ENCODE measurements at places on chromosomes 5 and 9.

DNA sequence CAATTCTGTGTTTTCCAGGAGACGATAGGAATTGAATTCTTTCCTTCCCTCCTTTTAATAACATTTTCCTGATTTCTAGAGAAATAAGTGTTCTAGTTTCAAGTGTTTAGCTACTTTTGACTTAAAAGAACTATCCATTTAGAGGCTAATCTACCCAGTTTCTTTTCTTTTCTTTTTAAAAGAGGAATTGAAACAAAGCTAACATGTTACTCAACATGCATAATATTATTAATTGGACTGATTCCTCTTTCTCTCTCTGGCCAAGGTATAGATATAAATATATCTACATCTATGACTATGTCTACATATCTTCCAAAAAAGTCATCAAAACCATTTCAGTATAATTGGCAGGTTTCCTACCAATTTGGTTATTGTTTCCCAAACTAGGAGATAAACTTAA lies 309.8 kb downstream of the TRPM3 start:
- no peak for DNase-seq

DNA sequence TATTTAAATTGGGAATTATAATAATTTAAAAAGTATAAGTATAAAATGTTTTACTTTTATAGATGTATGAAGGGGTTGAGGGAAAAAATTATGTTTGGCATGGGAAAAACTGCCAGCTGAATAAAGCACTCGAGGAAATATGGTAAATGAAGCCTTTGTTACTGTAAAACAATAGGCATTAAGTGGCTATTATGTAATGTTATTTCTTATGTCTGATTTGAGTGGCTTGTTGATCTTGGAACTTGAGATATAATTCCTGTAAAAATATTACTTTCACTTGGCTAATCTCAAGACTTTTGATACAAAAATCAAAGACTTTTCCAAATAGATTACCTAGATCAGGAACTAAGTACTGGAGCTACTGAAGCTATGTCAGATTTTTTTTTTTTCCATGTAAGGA lies 182.9 kb downstream of the CD180 start:
- no peak for DNase-seq

DNA sequence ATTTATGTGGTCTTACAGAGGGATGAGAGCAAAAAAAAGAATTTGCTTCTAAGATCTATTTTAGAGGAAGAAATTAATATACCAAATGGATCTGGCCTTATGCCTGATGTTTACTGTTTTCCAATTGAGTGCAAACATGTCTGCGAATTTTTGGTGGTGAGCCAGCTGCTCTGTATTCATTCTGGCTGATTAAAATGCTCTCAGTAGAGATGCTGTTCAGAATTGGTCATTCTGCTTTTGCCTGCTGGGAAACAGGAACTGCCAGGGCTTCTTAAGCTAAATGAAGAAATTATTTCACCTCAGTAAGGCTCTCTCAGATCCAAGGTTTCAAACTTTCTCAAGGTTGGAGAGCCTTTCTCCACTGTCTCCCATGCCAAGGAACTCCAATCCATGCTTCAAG lies 132.0 kb upstream of the SV2C start:
- no peak for DNase-seq

GRCh38 chr5:173890195-173890991 lies 2.2 kb downstream of the CPEB4 start:
- DNase-seq = no peak

- no peak for DNase-seq
Measured at GRCh38 chr5:149616727-149617285, 35.5 kb downstream of the ARHGEF37 start.

- DNase-seq = no peak
Measured at GRCh38 chr9:132555528-132555927, 26.9 kb upstream of the BARHL1 start.

DNA sequence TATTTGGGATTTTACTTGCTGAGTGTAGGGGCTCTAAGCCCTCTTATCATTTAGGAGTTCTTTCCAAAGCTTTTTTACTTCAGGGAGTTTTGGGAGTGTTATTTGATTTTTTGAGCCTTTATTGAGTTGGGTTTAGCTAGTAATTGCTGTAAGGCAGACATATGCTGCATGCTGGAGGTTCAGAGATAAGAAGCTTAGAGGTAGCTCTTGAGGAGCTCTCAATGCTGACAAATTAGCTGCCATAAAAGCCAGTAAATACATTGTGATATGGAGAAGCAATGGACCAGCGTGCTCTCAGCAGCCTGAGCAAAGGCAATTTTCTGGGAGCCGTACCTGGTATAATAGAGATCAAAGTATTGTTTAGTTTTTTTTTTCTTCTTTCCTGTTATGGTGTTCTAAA lies 11.6 kb downstream of the ARHGEF28 start:
- no peak for DNase-seq

- no peak for DNase-seq
Measured at GRCh38 chr9:135334953-135335460, 144.6 kb upstream of the PPP1R26 start.

DNA sequence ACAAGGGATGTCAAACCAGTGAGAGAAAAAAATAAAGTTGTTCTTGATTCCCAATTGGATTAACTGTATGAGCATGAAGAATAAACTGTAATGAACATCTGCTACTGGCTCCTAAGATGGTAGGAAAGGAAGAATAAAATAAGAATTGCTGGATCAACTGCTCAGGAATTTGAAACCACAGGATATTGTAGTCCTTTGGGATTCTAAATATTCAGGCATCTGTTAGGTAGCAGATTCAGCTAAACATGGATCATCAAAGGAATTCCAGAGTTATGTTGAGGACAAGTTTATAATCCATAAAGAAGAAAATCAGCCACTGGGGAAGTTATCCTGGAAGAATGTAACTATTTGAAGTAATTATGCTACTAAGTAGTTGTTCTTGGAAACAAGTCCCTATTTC lies 65.8 kb downstream of the ISL1 start:
- no peak for DNase-seq

- no peak for DNase-seq
Measured at GRCh38 chr5:123528878-123529277, 16.9 kb downstream of the CSNK1G3 start.

- no peak for DNase-seq
Measured at GRCh38 chr5:74404574-74405508, 235.7 kb downstream of the ENC1 start.

DNA sequence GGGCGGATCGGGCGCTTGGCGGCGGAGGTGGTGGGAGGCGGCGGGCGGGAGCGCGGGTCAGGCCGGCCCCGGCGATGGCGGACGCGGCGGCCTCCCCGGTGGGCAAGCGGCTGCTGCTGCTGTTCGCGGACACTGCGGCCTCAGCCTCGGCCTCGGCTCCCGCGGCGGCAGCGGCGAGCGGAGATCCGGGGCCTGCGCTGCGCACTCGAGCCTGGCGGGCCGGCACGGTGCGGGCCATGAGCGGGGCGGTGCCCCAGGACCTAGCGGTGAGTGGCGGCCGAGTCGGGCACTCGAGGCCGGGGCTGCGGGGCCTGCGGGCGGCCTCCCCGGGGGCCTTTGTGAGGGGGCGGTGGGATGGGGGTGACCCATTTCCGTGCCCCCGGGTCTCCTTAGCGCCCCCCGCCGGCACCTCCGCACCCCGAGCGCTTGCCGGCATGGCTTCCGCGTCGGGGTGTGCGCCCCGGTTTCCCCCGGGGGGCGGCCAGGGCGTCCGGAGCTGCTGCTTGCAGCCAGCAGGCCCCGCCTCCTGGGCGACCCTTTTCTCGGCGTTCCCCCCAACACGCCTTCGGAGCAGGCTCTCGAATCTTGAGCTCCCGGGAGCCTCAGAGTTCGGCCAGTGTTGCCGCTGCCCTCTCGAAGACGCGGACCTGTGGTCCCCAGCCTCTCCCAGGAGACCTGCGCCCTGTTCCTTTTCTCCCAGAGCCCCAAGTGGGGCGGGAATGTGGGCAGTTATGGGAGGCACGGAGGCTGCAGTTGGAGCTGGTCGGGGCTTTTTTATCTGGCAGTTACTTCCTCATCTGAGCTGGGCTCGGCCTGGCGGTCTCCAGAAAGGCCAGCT lies 456 bp downstream of the KDM3B start:
- peak; percentile 68 for DNase-seq

GRCh38 chr5:93731987-93732386 lies 9.4 kb downstream of the POU5F2 start:
- DNase-seq = no peak

GRCh38 chr5:148904440-148904839 lies 78.0 kb downstream of the ADRB2 start:
- DNase-seq = no peak

DNA sequence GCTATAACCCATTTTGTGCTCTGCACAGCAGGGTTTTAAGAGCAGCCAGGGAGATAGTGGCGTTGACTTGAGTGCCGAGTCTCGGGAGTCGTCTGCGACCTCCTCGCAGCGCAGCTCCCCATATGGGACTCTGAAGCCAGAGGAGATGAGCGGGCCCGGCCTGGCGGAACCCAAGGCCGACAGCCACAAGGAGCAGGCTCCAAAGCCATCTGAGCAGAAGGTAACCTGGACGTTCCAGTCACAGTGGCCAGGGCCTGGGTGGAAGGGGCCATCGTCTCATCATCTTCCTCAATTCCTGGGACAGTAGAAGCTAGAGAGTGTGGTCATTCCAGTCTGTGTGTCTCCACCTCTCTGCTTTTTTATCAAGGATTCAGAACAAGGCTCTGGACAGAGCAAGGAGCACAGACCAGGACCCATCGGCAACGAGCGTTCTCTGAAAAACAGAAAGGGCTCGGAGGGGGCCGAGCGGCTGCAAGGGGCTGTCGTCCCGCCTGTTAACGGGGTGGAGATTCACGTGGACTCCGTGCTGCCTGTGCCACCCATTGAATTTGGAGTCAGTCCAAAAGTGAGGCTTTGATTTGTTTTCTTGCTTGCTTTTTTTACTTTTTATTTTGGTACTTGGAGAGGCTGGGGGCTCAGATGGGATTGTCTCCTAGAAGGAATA lies 20.2 kb upstream of the POMT1 start:
- no peak for DNase-seq

DNA sequence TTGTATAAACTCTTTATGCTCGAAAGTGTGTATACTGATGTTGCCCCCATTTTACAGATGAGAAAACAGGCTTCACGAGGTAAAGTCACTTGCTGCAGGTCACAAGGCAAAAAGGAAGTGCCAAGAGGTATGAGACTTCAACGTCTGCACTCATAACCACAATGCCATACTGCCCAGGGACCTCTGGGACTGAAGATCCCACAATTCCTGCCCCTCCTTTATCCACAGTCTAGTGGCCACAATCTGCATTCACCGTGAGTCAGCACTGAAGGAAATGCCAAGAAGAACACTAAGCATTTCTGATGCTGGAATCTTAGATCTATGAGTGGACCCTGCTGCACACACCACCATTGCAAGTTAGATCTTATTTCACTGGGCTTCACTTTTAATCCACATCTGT lies 37.3 kb downstream of the MED27 start:
- no peak for DNase-seq

- no peak for DNase-seq
Measured at GRCh38 chr9:38024036-38024681, 44.9 kb downstream of the SHB start.

GRCh38 chr9:134336228-134336627 lies 10.0 kb downstream of the RXRA start:
- DNase-seq = no peak

GRCh38 chr5:142357469-142358090 lies 32.8 kb upstream of the SPRY4 start:
- DNase-seq = no peak

- DNase-seq = no peak
Measured at GRCh38 chr5:132528021-132528420, 15.3 kb downstream of the IL5 start.

DNA sequence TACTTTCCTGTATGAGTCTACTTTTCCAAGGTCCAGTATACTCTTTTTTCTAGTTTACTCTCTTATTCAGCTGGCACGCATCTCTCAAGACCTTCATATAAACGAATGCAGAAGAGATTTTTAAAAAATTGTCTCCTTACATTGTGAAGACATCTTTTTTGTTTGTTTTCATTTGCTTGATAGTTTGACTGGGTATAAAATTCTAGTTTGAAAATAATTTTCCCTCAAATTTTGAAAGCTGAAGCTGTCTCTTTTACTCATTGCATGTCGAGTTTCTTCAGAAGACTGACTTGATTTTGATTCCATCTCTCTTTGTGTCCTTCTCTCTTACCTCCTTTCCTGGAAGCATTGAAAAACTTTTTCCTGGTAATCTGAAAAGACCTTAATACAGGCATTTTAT lies 3.1 kb upstream of the PCDHB11 start:
- DNase-seq = no peak

GRCh38 chr5:141915881-141916336 lies 7.8 kb upstream of the DELE1 start:
- DNase-seq = no peak

DNA sequence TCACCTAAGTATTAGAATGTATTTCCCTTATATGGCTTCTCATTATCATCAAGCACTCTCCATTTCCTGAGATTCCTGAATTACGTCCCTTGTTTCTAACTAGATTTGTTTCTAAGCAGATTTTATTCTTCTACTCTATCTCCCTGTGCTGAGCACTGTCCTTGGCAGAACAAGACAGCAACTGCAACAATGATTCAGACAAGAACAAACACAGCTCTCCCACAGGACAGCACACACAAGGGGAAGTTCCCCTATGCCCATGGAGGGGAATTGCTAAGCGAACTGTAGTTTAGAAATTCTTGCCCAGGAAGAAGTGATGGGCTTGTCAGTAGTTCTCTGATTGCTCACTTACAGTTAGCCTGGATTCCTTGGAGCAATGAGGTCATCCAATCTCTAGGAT lies 759.9 kb downstream of the DTWD2 start:
- DNase-seq = no peak

DNA sequence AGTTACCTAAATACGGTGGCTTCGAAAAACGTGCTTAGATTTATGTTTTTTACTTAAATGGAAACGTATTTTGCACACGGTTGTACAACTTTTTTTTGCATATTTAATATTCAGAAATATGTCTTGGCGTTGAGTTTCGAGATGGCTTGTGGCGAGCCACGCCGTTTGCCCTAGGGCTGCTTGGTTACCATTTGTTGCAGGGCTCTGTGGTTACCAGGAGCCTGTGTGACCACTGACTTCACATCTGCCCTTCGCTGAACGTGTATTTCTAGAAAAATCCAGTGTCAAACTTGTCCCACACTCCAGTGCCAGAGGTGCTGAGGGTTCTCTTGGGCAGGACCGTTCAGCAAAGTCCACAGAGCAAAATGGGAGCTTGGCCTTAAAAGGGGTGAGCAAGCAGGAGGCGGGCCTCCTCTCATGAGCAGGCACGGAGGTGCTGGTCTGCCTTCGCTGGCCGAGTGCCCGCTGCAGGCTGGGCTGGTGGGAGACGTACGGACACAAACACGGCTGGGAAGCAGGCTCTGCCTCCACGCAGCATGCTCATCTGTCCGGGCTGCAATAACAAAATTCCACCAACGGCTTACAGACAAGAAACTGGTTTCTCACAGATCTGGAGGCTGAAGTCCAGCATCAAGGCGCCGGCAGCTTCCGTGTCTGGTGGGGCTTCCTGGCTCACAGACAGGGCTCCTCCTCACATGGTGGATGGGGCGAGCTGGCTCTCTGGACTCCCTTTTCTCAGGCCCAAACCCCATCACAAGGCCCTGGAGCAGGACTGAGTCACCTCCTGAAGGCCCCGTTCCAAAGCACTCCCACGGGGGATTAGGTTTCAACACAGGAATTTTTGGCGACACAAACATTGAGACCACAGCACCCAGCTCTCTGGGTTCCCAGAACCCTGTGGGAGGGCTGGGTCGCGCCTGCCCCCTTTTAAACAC lies 5.4 kb downstream of the MRPL36 start:
- DNase-seq = no peak

GRCh38 chr9:74770508-74771261 lies 117.0 kb downstream of the TRPM6 start:
- peak; percentile 7 for DNase-seq

GRCh38 chr9:96350866-96351265 lies 32.6 kb downstream of the SLC35D2 start:
- DNase-seq = no peak
